Stimulated activated CD8-positive, alpha-beta memory T cell treated with anti-CD3 and anti-CD28 coated beads, Interleukin-7, amount 100 ng/mL, for 48 hours (primary cell): ENCODE measurements at places on chromosomes 13 and 19.

DNA sequence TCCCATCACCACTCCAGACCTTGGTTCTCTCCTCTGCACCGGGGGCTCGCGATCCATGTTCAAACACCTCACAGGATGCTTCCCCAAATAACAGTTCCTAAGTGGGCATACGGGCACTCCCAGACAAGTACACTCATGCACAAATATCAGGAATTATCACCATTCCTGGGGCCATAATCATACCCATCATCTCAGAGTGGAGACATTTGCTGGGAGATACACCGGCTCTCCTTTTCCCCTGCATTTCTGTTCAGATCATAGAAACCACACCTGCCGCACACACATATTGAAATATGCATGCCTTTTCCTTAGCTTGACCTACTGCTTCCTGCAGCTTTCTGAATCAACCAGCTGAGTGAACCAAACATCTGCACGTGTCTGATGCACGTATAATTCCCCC is 33.9 kb upstream of the MBNL2 start:
- DNase-seq, result no peak

DNA sequence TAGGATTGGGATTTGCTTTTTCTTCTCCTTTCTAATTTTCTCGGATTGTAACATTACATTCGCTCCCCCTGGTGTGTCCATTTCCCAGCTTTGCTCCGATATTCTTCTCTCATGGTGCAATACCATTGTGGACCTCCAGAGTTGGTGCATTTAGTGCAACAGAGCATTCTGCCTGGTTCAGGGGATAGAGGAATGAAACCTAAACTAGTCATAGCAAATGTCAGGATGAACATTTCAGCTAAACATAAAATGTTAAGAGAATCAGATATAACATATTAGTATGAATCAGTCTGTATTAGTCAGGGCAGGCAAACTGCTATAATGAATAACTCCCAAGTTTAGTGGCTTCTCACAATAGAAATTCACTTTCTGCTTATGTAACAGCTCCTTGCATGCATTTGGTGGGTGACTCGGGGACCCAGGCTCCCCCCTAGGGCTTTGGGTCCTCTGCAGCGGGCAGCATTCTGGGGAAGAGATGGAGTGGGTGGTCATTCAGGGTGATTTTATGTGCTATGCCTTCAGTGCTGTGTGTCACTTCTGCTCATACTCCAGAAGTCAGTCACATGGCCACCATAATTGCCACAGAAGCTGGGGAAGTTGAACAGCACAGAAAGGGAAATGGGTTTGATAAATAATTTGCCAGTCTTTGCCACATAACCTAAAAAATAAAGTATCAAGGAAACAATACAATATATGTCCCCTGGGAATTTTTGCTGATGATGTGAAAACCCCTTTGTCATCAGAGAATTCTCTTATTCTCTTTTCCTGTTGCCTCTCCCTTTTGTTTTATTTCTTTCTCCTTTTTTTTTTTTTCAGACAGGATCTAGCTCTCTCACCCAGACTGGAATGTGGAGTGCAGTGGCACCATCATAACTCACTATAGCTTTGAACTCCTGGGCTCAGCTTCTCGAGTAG is 111.0 kb downstream of the HSPH1 start:
- DNase-seq, result no peak

GRCh38 chr19:51927859-51928258 is 587 bp downstream of the ZNF613 start:
- DNase-seq, result no peak

- DNase-seq, result no peak
Observed at GRCh38 chr13:46165485-46166223, 16.3 kb downstream of the LCP1 start.

DNA sequence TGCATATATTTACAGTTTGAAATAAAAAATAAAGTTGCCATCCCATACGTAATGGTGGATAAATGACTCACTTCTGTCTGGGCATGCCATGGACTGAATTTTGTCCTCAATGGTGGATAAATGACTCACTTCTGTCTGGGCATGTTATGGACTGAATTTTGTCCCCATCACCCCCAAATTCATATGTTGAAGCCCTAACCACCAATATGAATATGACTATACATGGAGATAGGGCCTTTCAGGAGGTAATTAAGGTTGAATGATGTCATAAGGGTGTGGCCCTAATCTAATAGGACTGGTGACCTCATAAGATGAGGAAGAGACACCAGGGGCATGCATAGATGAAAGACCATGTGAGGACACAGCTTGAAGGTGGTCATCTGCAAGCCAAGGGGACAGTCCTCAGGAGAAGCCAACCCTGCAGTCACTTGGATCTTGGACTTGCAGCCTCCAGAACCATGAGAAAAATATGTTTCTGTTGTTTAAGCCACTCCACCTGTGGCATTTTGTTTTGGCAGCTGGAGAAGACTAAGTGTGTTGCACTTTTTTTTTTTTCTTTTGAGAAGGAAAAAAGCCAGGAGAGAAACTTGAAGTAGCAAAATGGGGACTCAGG is 41.8 kb downstream of the RFC3 start:
- no peak for DNase-seq

DNA sequence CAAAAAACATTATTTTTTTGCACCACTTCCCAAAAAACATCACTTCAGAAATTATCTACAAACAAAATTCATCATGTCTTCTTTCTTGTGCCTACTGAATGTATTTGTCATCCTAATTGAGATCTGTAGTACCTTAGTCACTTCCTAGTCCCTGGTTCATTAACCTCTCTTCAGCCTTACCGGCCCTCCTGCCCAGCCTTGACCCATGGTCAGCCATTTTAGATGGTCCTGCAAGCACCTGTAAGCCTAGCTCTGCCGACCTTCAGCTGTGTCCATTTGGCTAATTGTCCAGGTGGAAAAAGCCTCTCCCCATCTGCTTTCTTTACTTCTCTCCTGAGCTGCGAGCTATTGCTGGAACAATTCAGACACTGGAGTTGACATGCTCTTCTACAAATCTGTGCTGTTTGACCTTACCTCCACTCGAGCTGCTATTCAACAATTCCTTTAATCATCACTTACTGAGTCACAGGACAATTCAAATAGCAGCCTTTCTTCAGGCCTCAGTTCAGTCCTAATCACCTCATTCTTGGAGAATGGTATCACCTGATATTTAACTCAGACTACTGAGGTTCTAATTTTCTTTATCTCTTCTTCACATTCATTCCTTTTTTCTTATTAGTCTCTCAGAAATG is 882.5 kb downstream of the PCDH9 start:
- no peak for DNase-seq

GRCh38 chr13:87884884-87885283 is 213.7 kb downstream of the SLITRK5 start:
- DNase-seq, result no peak

- no peak for DNase-seq
Observed at GRCh38 chr13:69601661-69602060, 506.0 kb upstream of the ATXN8OS start.

GRCh38 chr13:40789275-40790153 is at the start of gene SLC25A15:
Gene SLC25A15, plus strand, starts transcription at chr13:40789611. Its CDS starts 3,616 bp downstream, at chr13:40793227.
- DNase-seq, result peak; percentile 49

DNA sequence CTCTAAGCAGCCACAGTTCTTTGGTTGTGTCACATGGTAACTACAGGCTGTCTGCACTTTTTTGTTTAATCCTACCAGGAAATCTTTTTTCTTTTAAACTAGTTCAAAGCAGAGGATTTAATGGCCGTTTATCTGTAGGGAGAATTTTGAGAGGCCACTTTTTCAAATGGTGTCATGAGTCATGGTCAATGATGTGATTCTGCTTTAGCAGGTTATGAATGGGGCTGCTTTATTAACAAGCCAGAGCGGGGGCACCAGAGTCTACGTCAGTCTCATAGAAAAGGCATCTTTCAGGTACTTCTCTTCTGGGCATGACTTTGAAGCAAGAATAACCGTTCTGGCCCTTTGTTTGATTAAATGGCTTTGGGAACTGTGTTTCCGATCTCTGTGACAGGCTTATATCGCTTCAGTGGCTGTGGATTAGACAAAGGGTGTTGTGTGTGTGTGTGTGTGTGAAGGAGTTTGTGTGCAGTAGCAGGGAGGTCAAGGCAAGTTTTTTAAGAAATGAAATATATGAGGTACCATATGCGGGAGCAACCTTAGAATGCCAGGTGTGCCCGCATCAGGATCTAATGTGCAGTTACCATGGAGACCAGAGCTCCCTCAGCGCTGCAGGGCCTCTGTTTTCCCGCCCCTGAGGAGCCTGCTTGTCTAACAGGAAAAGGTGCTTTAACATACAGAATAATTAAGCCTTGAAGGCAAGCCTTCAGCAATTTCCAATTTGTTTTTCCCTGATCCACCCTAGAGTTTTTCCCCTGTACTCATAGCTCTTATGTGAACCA is 120.5 kb downstream of the KATNAL1 start:
- no peak for DNase-seq

DNA sequence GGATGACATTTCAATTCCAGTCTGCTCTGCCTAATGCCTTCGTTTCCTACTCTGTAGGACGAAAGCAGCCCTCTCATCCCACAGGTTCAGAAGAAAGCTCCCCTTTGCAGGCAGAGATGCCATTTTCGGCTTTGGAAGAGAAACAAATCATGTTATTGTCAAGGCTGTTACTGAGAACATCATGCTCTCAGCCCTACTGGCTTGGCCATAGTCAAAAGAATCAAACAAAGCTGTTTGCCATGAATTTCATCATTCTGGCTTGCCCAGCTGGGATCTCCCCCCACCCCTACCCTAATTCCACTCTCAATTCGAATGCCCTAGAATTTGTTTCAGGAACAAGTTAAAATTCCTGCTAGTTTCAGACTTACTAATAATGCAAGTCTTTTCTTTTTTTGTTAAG is 162.3 kb upstream of the SERP2 start:
- no peak for DNase-seq

GRCh38 chr19:46753420-46754155 is 7.3 kb upstream of the STRN4 start:
- peak; percentile 50 for DNase-seq

DNA sequence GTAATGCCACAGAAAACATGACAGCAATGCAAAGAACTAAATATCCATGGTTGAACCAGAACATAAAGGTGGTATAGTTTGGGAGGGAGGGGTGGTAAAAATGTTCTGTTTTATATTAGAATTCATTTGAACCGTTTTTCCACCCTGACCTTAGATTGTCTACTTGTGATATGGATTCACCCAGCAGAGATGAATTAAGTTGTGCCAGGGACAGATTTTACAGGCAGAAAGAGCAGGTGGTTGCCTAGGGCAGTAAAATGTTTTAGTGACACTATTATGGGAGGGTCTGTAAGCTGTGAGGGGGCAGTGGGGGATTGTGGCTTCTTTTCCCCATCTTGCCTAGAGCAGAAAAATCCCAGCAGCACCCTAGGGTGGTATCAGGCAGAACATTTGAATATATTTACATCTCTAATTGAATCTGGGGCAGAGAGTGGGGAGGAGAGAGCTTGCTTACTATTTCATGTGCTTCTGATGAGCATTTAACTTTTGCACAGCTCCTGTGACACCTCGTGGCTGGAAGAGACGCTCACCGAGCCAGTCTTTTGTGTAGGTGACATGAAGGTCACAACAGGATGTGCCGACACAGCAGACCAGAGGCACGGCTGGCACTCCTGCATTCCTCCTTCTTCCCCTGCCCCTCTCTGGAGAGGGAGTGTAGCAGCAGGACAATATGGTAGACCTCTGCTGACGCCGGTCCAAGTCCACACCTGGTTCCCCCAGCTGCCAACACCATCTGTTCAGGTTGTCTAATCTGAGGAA is 452.3 kb downstream of the IRS2 start:
- DNase-seq, result no peak
